AML-193 (cell line): ENCODE measurements at places on chromosomes 2 and 18.
A peak's percentile ranks its signal among the peaks of the same experiment; 100 is the strongest.

- DNase-seq: no peak
Measured at GRCh38 chr2:222960126-222960525, 91.9 kb upstream of the KCNE4 start.

DNA sequence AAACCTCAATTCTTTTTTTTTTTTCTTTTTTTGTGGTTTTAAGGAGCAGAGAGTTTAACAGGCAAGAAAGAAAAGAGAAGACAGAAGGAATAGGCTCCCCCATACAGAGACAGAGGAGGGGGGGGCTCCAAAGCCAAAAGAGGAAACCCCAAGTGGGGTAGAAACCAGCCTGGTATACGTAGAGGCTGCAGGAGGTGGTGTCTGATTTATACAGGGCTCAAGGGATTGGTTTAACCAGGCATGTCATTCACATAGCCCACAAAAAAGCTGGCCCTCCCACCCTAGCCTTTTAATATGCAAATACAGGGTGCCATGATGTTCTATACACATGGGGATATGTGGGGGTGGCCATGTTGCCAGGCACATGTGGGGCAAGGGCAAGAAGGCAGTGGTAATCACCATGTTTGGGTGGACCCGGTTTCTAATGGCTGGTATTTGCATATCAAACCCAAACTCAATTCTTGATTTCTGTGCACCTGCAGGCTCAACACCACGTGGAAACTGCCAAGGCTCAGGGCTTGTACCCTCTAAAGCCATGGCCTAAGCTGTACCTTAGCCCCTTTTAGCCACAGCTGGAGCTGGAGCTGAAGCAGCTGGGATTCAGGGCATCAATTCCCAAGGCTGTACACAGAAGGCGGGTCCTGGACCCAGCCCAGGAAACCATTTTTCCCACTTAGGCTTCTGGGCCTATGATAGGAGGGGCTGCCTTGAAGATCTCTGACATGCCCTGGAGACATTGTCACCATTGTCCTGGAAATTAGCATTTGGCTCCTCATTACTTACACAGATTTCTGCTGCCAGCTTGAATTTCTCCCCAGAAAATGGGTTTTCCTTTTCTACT is 170.3 kb downstream of the MAIP1 start:
- no peak for DNase-seq

DNA sequence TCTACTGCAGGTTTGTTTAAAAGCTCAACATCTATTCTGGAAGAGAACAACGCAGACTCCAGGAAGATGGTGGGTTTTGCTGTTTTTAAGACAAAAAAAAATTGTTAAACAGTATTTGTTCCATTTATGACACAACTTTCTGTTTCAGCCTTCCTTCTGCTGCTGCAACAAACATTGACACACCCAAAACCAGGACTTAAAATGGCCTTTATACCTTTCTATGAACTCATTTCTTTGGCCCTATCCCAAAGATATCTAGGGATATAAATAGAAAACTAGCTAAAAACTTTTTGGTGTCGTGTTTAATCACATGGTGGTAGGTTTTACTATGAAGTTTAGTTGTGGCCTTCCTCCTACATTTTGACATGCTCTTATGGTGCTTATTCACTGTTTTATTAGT is 964 bp upstream of the GALNT3 start:
- peak; percentile 23 for DNase-seq

- DNase-seq: no peak
Measured at GRCh38 chr2:9143264-9143815, 63.3 kb upstream of the ASAP2 start.

- DNase-seq: no peak
Measured at GRCh38 chr2:143433251-143433650, 304.0 kb downstream of the ARHGAP15 start.

GRCh38 chr2:113755035-113755834 is 1.2 kb downstream of the SLC35F5 start:
- DNase-seq: no peak

DNA sequence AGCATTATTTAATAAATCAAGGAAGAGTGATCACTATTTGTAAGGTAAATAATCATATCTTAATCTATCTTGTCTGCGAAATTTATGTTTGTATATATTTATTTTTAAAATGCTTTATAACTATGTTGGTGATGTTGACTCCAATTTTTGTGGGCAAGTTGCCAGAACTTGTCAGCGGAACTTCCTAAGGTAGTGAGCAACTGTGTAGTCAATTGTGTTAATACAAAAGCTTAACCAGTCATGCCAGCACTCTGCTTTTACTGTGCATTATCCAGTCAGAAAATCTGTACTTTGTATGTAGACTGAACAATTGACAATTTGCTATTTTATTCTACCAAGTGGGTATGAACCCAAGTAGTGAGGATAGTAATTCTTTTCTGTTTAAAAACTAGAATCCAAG is 61.9 kb upstream of the RND3 start:
- no peak for DNase-seq

DNA sequence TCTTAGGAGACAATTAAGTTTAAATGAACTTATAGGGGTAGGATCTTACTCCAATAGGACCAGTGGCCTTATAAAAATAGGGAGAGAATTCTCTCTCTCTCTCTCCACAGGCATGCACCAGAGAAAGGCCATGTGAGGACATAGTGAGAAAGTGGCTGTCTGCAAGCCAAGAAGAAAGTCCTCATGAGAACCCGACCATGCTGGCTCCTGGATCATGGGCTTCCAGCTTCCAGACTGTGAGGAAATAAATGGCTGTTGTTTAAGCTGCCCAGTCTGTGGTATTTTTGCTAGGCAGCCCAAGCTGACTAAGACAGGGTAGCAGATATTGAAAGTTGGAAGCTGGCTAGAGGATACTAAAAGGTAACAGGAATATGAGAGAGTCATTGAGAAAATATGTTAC is 454.0 kb downstream of the NBAS start:
- no peak for DNase-seq

DNA sequence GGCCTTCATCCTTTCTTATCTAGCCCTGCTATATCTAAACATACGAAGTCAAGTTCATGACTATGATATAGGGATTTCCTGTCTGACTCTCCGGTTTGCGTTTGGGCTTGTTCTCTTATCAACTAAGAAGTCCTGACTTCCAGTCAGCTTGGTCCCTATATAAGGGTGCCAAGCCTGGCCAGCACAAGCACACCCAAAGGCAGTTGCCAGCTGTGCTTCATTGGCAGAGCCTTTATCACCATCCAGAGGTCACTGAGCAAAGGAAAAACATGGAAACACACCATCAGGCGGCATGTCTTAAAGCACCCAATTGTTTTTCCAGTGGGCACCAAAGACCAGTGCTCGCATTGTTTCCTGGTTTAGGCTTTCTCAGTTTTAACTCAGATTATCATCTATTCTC is 72.7 kb downstream of the FEZ2 start:
- DNase-seq: no peak
